Activated T-cell treated with anti-CD3 and anti-CD28 coated beads, Interleukin-2, amount 50 U/mL, for 72 hours (primary cell): ENCODE measurements at places on chromosomes 3 and 15.

DNA sequence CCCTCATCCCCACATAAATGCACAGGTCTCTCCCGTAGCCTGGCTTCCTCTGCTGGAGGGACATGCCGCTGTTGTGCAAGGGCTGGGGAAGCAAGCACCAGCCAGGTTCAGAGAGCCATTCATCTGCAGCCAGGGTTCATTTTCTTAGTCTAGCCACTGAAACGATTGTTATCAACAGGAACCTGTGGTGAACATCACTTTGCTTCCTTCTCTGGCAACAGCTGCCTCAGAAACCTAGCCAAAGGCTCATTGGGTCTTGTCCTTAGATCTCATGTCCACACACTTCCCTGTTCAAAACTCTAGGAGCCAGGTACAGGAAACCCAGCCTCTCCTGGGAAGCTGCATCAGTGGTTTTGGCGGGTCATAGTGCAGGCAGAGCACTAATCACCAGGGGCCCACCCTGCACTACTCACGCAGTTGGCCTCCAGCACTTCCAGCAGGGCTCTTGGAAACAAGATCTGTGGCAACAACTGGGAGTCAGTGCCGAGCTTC lies 47.0 kb downstream of the OXNAD1 start:
- peak; percentile 61 for DNase-seq
- peak overlapping the region; percentile 54 for H3K4me3 ChIP-seq
- no peaks in the 10 kb centered on the region for H3K27me3 ChIP-seq
- peaks cover 94% of the 10 kb centered on the region for H3K4me1 ChIP-seq
- H3K36me3 ChIP-seq, result peaks cover 7% of the 10 kb centered on the region
- H3K27ac ChIP-seq, result peak overlapping the region; percentile 84

GRCh38 chr15:91913560-91913959 lies 60.1 kb downstream of the SLCO3A1 start:
- no peaks in the 10 kb centered on the region for H3K36me3 ChIP-seq
- no peaks in the 10 kb centered on the region for H3K27me3 ChIP-seq
- no peak overlapping the region for H3K4me3 ChIP-seq
- peaks cover under 1% of the 10 kb centered on the region for H3K4me1 ChIP-seq
- no peak for DNase-seq
- no peak overlapping the region for H3K27ac ChIP-seq

DNA sequence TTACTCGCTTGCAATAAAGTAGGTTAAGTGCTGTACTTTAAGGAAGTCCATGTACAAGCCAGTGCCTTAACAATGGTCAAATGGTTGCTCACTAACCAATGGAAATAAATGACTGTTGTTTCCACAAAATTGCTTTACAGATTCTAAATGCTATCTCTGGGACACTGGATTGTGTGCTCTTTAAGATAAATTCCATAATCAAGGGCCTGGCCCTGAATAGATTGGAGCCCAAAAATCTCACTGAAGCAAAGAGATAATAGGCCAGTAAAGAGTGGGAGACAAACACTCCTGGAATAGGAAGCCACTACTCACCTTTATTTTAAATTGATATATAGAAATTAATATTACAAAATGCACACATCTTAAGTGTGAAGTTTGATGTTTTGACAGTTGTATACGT lies 62.4 kb upstream of the GOLGA6B start:
- no peaks in the 10 kb centered on the region for H3K4me1 ChIP-seq
- H3K27me3 ChIP-seq, result no peaks in the 10 kb centered on the region
- H3K4me3 ChIP-seq, result no peak overlapping the region
- DNase-seq, result no peak

GRCh38 chr3:194321693-194322640 lies 29.2 kb downstream of the CPN2 start:
- H3K27me3 ChIP-seq, result peaks cover 20% of the 10 kb centered on the region
- peaks cover 5% of the 10 kb centered on the region for H3K36me3 ChIP-seq
- H3K4me3 ChIP-seq, result peak overlapping the region; percentile 16
- H3K4me1 ChIP-seq, result peaks cover 9% of the 10 kb centered on the region
- DNase-seq, result no peak

GRCh38 chr15:62545467-62546227 lies 380.6 kb upstream of the C2CD4B start:
- H3K27me3 ChIP-seq, result no peaks in the 10 kb centered on the region
- H3K27ac ChIP-seq, result no peak overlapping the region
- no peak for DNase-seq
- peaks cover 8% of the 10 kb centered on the region for H3K4me1 ChIP-seq
- no peaks in the 10 kb centered on the region for H3K36me3 ChIP-seq
- no peak overlapping the region for H3K4me3 ChIP-seq
